ENCODE measurements at places on chromosomes 7 and 10. TPM values are rescaled to one million over a fixed set of nuclear protein-coding genes. Genes with fewer than 3 reads are reported as not detected.
A peak's percentile ranks its signal among the peaks of the same experiment; 100 is the strongest.

DNA sequence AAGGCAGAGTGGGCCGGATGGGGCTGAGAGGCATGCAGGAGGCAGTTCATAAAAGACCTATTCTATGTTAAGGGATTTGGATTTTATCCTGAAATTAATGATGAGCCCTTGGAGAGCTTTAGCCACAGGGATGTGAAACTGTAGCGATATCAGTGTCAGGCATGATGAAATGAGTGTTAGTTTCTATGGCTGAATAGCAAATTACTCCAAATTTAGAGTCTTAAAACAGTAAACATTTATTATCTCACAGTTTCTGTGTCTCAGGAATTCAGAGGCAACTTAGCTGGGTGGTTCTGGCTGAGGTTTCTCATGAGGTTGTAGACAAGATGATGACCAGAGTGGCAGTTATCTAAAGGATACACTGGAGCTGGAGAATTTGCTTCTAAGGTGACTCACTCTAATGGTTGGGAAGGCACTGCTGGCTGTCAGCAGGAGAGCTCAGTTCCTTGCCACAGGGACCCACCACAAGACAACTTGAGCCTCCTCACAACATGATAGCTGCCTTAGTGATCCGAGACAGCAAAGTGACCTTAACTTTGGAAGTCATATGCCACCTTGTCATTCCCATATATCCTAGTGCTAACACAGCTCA lies 36.7 kb upstream of the SFTPD start:
- H3K4me1 ChIP-seq, result peaks cover 26% of the 10 kb centered on the region
- no peaks in the 10 kb centered on the region for H3K36me3 ChIP-seq
- no peak overlapping the region for H3K27ac ChIP-seq
- H3K27me3 ChIP-seq, result no peaks in the 10 kb centered on the region
- no peak for DNase-seq

DNA sequence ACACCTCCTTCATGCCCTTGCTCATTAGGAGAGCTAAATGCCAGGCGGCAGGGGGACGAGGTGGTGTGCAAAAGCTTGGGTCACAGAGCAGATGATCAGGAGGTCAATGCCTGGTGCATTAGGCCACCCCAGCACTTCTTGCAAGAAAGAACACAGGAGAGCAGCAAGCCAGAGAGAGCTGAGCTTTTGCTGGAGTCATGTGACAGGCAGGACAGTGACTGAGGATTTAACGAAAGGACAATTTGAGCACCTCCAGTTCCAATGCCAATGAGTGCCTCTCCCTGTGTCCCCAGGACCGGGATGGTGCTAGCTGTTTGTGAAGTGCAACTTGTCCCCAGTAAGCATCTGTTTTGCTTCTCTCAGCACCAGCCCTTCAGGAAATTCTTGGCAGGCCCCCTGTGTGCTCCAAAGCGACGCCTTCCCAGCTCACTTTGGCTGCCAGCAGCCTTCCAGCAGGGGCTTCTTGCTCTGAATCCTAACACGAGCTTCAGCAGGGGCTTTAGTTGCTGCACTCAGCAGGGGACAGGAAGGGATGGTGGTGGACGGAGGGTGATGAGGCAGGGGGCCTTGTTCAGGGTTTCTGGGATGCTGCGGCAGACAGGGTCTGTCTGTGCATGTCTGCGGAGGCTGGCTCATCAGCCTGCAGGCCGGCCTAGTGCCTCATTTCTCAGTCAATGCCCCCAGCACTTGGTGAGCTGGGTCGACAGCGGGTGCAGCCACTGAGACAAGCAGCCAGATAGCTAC lies 368.1 kb downstream of the RPS24 start:
- DNase-seq, result no peak
- no peak overlapping the region for H3K4me3 ChIP-seq
- peaks cover 3% of the 10 kb centered on the region for H3K4me1 ChIP-seq

DNA sequence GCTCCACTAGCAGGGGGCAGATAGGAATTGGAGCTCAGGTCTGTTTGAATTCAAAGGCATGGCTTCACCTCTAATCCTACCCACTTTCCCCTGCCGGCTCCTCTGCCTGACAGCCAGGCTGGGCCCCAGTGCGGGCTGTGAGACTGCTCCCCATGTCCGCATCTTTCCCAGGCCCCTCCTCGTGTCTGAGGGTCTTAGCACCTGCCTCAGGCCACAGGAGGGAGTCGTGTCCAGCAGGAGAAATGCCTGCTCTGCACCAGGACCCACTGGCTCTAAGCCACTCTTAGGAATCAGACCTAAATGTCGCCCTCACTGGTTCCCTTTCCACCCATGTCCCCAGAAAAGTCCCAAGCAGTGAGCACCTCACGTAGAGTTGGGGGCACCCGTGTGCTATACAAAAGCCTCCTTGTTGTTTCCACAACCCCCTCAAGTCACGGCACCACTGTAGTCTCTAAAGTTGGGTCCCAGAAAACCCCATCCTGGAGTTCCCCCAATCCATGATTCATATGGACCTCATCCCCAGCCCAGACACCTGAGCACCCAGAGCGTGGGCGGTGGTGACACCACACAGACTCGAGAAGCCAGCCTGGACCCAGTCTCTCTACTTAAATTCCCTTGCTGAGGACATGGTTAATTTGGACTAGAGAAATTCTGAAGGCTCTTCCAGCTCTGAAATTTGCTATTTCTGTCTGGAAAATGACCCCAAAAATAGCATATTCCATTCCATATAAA lies 466.4 kb upstream of the ZMIZ1 start:
- no peak overlapping the region for H3K4me3 ChIP-seq
- H3K4me1 ChIP-seq, result no peaks in the 10 kb centered on the region
- DNase-seq, result peak; percentile 24

DNA sequence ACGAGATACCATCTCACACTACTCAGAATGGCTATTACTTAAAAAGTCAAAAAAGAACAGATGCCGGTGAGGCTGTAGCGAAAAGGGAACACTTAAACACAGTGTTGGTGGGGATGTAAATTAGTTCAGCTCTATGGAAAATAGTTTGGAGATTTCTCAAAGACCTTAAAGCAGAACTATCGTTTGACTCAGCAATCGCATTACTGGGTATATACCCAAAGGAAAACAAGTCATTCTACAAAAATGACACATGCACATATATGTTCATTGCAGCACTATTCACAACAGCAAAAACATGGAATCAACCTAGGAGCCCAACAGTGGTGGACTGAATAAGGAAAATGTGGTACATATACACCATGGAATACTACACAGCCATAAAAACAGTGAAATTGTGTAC lies 56.9 kb downstream of the SAMD9 start:
- no peaks in the 10 kb centered on the region for H3K27me3 ChIP-seq
- H3K27ac ChIP-seq, result no peak overlapping the region
- no peak overlapping the region for H3K4me3 ChIP-seq

DNA sequence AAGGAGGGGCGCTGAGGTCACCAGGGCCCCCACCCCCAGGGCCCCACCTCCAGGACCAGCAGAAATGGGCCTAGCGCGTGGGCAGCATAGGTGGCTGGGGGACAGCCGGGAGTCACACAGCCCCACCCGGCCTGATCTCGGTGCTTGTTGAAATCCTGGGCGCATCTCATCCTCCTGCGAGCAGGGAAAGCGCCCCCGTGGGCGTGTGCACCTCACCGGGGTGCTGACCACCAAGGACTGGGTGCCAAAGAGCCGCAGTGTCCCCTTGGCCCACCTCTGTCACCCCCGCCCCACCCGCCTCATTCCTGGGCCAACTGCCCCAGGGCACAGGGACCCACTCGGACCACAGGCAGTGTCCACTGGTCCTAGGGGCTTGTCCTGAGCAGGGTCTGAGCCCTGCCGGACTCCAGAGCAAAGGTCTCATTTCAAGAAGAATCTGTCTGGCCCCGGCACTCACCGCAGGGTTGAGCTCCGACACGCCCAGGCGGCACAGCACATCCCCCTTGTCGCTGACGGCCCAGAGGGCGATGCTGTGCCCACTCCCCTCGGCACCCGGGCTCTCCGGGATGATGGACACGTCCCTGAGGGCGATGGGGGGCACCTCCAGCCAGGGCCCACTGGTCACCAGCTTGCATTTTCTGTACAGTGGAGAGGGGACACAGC lies 11.4 kb downstream of the BHLHA15 start:
- peaks cover 31% of the 10 kb centered on the region for H3K36me3 ChIP-seq
- no peak overlapping the region for H3K4me3 ChIP-seq
- H3K4me1 ChIP-seq, result no peaks in the 10 kb centered on the region
- DNase-seq, result no peak
- H3K27ac ChIP-seq, result no peak overlapping the region

- no peak for DNase-seq
- H3K4me3 ChIP-seq, result no peak overlapping the region
- H3K4me1 ChIP-seq, result peaks cover 13% of the 10 kb centered on the region
- no peak overlapping the region for H3K27ac ChIP-seq
- no peaks in the 10 kb centered on the region for H3K36me3 ChIP-seq
- H3K27me3 ChIP-seq, result no peaks in the 10 kb centered on the region
Measured at GRCh38 chr7:116779931-116780330, 82.5 kb upstream of the CAPZA2 start.

GRCh38 chr7:5397736-5398135 lies 25.9 kb downstream of the TNRC18 start:
- H3K27me3 ChIP-seq, result no peaks in the 10 kb centered on the region
- DNase-seq, result no peak
- peaks cover 33% of the 10 kb centered on the region for H3K4me1 ChIP-seq
- peak overlapping the region; percentile 44 for H3K4me3 ChIP-seq
- H3K27ac ChIP-seq, result peak overlapping the region; percentile 95

DNA sequence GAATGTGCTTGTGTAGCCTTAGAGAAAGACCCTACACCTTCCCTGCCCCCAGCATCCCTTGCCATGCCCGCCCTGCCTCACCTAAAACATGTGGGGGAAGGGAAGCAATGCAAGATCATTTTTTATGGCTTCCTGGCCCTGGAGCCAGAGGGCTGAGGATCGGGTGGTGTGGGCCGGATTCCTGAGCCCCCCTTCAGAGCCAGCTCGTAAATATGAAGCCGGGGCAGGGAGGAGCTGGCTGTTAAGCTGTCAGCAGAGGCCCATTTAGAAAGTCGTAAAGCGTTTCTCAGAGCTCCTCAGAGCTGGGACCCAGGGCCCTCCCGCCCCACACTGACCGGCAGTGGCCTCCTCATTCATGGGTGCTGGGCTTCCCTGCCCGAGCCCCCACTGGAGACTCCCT lies 23.9 kb downstream of the UNC5B start:
- peaks cover 81% of the 10 kb centered on the region for H3K4me1 ChIP-seq
- H3K36me3 ChIP-seq, result no peaks in the 10 kb centered on the region
- no peaks in the 10 kb centered on the region for H3K27me3 ChIP-seq
- H3K27ac ChIP-seq, result peak overlapping the region; percentile 75
- H3K4me3 ChIP-seq, result no peak overlapping the region
- DNase-seq, result no peak

DNA sequence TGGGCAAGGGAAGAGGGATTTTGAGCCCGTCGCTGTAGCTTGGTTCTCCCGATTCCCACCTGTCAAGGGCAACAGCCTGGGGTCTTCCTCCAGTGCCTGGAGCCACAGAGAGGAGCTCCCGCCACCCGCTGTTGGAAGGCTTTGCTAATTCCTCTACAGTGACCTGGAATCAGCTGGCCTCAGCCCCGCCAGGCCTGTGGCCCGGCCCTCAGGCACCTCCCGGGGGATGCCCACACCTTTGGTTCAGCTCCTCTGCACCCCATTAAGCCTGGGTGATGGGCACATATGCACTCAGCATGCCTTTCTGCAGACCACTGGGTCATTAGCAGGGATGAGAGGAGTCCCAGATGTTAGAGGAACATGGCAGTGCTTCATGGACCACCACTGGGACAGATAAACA lies 121.4 kb upstream of the MKI67 start:
- H3K4me1 ChIP-seq, result no peaks in the 10 kb centered on the region
- H3K36me3 ChIP-seq, result no peaks in the 10 kb centered on the region
- no peak overlapping the region for H3K4me3 ChIP-seq
- no peak for DNase-seq
- H3K27ac ChIP-seq, result no peak overlapping the region
- no peaks in the 10 kb centered on the region for H3K27me3 ChIP-seq

GRCh38 chr7:129187681-129188371 lies 607 bp upstream of the SMO start:
- no peaks in the 10 kb centered on the region for H3K36me3 ChIP-seq
- peak overlapping the region; percentile 58 for H3K4me3 ChIP-seq
- no peak for DNase-seq
- peaks cover 17% of the 10 kb centered on the region for H3K4me1 ChIP-seq

GALNT17 gene
- total RNA-seq, result 8.0 TPM

COBL gene
- total RNA-seq, result 41.6 TPM

ASIC3 gene
- 3.3 TPM for total RNA-seq

RASA4B gene
- 8.2 TPM for total RNA-seq

SPDYE18 gene
- 0.51 TPM for total RNA-seq

NKX2-3 gene
- not detected for total RNA-seq

All from upper lobe of left lung (tissue), 6 donors.